Heart right ventricle (tissue), 16 donors: ENCODE measurements at places on chromosomes 11 and 22.

DNA sequence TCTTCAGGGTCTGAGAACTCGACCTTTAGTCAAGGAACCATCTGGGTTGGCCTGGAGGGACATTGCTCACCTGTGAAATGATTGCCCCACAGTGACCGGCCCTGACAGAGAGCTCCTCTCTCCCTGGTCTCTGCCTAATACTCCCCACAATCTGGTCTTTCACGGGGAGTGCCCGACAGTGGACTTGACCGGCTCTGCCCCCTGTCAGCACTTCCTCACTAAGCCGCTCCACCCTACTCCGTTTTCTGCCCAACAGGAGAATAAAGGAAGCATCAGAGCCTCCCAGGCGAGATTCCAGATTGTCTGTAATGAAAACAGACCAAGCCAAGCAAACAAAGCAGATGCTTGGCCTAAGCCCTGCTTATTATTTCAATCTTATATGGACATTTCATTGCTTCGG, 87.8 kb downstream of the FBXO7 start:
- DNase-seq: peak; percentile 28

DNA sequence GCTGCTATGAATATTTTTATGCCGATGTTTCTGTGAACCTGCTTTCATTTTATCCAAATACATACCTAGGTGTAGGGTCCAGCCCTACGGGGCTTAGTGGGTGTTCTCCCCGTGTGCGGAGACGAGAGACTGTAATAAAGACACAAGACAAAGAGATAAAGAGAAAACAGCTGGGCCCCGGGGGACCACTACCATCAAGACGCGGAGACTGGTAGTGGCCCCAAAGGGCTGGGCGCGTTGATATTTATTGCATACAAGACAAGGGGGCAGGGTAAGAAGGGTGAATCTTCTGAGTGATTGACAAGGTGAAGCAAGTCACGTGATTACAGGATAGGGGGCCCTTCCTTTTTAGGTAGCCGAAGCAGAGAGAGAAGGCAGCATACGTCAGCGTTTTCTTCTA, 920.1 kb downstream of the BRD1 start:
- DNase-seq: no peak

GRCh38 chr22:50569896-50570535, 7.3 kb upstream of the SYCE3 start:
- DNase-seq: no peak

- no peak for DNase-seq
Measured at GRCh38 chr11:14953904-14954303, 18.2 kb downstream of the CALCA start.
